ENCODE measurements at places on chromosomes 11 and 22.

DNA sequence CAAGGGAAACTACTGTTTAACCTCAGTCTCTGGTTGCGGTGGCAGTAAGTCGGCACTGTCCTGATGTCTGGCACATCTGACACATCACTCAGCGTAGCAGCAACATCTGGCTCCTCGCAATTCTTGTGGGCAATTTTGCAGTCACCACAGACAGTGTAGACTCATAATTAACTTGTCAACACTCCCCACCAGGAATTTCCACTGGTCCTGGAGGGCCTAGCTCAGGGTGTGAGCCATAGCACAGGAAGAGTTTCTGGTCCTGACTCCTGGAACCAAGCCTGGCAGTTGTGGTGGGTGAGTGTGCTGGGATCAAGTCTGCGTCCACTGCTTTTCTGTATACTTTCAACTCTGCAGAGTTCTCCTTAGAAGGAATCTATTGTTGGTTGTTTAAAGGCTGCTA, 209.7 kb downstream of the SNX19 start:
- DNase-seq, result no peak

GRCh38 chr11:110251836-110252235, 44.6 kb downstream of the RDX start:
- no peak for DNase-seq

- no peak for DNase-seq
Measured at GRCh38 chr11:57192316-57192715, 10.6 kb downstream of the LRRC55 start.

- DNase-seq, result no peak
Measured at GRCh38 chr11:82465481-82465880, 268.2 kb downstream of the FAM181B start.

DNA sequence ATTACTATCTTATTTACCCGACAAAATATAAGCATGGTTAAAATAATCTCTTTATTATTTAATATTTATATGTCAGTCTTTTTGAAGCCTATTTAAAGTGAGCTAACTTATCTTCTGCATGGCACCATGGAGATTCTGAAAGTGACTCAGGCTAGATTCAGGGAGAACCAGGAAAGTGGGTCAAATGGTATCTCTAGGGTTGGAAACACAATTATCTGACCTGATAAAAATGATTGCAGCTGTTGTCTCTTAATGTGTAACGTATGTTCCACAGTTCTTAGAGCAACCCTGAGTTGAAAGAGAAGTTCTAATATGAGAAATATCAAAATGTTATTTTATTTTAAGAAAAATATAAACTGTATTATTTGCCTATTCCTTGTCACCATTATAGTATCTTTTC, 143.1 kb upstream of the CARD18 start:
- no peak for DNase-seq

GRCh38 chr11:91835051-91835560, 389.5 kb upstream of the FAT3 start:
- DNase-seq, result no peak

- DNase-seq, result no peak
Measured at GRCh38 chr11:43493431-43493830, 134.7 kb downstream of the TTC17 start.

- DNase-seq, result no peak
Measured at GRCh38 chr11:76781046-76781801, 1.9 kb upstream of the TSKU start.

- no peak for DNase-seq
Measured at GRCh38 chr11:132865623-132866022, 666.7 kb downstream of the OPCML start.

DNA sequence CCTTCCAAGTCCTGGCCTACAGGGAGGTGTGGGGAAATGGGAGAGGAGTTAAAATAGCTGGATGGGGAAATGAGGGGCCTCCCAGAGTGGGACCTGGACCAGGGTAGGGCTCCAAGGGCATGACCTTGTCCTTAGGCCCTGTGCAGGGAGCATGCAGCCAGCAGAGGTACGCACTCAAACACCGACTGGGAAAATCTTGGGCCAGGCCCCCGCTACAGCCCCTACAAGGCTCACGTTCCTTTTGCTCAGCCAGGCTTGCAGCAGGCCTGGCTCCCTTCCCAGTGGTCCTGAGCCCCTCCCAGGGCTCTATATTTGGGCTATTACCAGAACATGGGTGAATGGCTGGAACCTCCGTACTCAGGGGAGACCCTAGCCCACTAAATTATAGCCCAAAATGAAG, 31.3 kb downstream of the LMO1 start:
- DNase-seq, result no peak

- DNase-seq, result no peak
Measured at GRCh38 chr11:34327804-34328631, 29.8 kb downstream of the ABTB2 start.

GRCh38 chr11:85886089-85887056, 31.2 kb downstream of the CCDC83 start:
- DNase-seq, result no peak

DNA sequence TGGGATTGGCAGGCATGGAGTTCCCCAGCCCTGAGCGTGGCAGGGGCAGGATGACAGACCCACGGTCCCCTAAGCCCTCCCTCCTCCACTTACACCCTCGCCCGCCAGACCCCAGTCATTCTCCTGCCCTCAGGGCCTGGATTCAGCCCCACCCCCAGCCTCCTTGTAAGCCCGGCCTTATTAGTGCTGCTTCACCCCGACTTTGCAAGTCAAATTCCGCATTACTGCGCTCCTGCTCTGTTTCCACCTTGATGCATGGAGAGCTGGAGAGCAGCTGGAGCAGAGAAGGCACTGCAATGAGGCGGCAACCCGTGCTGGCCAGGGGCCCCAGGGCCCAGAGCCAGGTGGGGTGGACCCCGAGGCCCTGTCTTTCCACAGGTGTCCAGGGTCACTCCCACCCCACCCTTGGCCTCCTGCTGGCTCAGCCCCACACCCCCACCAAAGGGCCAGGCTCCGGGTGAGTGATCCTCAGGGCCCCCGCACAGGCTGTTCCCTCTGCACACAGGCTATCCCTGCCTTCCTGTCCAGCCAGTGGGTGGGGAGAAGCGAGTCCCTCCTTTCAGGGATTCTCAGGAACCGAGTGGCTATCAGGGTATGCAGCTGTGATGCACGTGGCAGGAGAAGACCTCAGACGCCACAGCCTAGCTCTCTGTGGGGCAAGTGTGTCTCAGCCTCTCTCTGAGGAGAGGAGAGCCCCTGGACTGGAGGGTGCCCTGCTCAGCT, 36.4 kb downstream of the RTN4R start:
- no peak for DNase-seq

DNA sequence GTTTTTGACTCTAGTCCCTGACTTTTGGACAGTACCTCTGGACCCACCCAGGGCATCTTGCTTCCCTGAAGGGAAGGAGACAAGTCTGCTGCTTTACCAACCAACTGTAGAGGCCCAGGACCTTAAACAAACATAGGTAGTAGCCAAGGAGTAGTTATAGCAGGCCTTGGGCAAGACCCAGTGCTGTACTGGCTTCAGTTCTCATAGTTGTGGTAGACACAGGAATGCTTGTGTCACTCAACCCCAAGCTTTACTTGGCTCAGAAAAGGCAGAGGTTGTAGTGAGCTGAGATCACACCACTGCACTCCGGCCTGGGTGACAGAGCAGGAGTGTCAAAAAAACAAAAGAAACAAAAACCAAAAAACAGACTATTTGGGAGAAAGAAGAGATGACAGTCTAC, 21.3 kb upstream of the OR52M1 start:
- no peak for DNase-seq

DNA sequence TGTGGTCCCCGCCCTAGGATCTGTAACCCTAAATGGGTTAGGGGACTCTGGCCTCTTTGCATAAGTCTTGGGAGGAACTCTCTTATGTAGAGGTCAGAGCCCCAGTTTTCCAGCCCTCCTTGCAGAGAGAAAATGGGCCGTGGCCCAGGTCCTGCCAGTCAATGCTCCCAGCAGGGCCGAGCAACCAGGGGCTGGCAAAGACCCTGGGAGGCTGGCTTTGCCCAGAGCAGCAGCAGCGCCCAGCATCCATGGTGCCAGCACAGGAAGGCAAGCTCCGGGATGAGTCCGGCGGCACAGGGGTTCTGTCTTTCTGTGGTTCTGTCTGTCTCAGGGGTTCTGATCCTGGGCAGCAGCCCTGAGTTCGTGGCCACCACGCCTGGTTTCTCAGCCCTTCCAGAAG, 684.8 kb downstream of the BRD1 start:
- no peak for DNase-seq

DNA sequence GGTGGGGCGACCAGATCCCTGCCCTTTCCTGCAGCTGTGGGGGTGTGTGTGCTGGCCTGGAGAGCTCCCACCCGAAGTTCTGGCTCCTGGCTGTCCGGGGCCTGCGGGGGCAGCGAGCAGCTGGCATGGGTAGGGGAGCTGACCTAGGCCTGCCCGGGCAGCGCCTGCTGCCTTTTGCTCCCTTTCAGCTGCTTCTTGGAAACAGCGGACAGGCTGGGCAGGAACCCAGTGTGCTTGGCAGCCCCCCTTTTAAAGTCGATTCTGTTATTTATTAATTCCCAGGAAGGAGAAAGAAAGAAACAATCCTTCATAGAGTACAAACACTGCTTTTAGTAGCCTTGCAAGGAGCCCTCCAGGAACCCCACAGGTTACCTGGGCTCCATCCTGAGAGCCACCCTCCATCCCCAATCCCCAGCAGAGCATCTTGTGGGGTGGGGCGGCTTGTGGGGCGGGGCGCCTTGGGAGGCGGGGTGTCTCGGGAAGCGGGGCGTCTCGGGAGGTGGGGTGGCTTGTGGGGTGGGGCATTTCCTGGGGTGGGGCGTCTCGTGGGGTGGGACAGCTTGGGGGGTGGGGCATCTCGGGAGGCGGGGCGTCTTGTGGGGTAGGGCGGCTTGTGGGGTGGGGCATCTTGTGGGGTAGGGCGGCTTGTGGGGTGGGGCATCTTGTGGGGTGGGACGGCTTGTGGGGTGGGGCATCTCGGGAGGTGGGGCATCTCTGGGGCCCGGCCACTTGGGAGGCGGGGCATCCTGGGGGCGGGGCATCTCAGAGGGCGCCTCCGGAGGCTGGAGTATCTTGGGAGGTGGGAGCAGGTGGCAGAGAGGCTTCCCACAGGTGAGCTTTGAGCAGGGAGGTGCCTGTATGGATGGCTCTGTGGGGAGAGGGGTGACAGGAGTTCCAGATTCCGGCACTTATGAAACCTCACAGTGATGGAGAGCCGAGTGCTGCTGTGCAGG, 7.0 kb downstream of the CD81 start:
- DNase-seq, result peak; percentile 56

DNA sequence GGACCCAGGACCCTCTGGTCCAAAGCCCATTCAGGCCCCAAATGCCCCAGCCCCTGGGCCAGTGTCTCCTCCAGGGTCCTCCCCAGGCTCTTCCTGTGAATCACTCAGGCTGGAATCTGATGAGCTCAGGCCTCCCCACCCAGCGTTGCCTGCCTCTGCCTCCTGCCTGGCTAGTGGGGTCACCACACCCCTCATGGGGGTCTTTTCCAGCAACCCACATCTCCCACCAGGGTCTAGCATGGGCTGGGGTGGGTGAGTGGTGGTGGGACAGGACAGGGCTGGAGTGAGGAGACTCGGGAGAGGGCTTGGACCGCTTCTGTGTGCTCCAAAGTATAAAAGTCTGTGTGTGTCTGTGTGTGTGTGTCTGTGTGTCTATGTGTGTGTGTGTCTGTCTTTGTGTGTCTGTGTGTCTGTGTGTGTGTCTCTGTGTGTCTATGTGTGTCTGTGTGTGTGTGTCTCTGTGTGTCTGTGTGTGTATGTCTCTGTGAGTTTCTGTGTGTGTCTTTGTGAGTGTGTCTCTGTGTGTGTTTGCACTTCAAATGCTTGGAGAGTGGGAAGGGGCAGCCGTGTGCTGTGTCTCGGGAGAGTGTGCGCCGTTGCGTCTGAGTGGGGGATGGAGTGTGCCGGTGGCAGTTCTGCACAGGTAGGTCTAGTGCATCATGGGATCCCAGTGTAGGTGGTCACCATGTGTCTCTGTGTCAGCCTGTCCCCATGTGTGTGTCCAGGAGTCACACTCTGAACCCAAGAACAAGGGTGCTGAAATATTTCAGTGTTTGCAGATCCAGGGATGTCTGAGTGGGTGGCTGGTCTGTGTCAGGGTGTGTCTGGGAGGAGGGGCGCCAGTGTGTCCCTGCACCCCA, 8.8 kb downstream of the RIN1 start:
- DNase-seq, result no peak

- no peak for DNase-seq
Measured at GRCh38 chr11:110734790-110735189, 22.6 kb upstream of the ARHGAP20 start.

DNA sequence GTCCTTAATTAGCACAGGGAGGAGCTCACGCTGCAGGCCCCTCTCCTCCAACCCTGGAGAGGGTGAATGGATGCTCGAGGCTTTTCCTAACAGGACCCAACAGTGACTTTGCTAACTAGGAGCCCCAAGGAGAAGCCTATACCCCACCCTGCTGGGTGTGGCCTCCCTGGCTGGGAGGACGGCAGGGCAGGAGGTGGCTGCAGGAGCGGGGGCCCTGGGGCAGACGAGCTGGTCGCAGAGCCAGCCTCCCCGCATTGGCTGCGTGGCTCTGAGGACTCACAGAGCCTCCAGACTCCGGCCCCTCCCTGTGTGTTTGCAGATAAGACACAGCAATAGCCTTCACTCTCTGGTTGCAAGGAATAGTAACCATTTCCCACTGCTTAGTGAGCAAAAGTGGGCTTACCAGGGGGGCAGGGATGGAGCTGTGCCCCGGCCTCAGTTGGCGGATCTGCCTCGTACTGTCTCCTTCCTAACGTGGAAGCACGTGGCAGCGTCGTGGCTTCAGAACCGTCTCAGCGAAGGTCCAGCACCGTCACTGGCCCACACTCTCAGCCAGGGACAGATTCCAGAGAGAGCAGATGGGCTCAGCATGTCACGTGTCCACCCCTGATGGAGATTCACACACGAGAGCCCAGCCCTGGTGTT, 1087.5 kb downstream of the BRD1 start:
- DNase-seq, result no peak

DNA sequence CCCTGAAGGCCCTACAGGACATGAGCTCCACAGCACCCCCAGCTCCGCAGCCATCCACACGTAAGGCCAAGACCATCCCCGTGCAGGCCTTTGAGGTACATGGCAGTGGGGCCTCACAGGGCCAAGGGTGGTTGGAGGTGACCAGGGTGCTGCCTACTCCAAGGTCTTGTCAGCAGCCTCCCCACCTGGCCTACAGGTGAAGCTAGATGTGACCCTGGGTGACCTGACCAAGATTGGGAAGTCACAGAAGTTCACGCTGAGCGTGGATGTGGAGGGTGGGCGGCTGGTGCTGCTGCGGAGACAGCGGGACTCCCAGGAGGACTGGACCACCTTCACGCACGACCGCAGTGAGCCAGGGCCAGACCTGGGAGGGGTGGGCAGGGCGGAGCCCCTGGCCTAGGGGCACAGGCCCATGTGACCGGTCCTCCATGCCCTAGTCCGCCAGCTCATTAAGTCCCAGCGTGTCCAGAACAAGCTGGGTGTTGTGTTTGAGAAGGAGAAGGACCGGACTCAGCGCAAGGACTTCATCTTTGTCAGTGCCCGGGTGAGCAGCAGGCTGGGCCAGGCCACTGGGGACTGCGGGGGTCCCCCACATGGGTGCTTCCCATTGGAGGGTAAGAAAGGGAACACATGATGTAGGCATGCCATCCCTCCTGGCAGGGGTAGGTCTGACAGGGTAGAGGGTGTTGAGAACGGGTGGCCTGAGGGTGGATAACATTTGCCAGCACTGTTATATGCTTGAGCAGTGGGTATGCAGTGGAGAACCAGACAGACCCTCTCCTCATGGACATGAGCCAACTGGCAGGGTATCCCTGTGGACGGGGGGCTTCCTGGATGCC, 5.6 kb downstream of the INPPL1 start:
- no peak for DNase-seq
